Activated B cell treated with CpG ODN at 0.5 μM for 24 hours (primary cell): ENCODE measurements at places on chromosomes 4 and X. TPM values are rescaled to one million over a fixed set of nuclear protein-coding genes. Genes with fewer than 3 reads are reported as not detected.

GRCh38 chrX:121008920-121009319, 23.4 kb upstream of the CT47A1 start:
- H3K4me1 ChIP-seq = no peaks in the 10 kb centered on the region
- DNase-seq = no peak
- peaks cover 2% of the 10 kb centered on the region for H3K27me3 ChIP-seq

DNA sequence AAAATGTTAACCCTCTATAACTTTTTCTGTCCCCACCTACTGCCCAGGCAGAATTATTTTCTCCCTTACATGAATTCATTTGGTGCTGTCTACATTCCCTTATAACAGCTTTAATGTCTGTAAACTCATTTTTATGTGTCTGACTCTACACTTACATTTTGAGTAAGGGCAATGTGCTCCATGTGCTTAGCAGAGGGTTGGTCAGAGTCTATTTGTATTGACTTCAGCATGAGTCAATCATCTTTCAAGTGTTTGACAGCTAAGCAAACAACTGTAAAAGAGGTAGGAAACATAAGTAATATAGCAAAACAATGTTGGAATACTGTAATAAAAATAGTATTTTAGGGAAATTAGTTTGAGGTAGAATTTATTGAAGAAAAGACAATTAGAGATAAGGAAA, 6.3 kb downstream of the IL15 start:
- DNase-seq = no peak
- no peaks in the 10 kb centered on the region for H3K27me3 ChIP-seq
- H3K4me3 ChIP-seq = no peak overlapping the region
- no peak overlapping the region for H3K27ac ChIP-seq
- no peaks in the 10 kb centered on the region for H3K36me3 ChIP-seq

GRCh38 chr4:20403846-20404245, 152.1 kb downstream of the SLIT2 start:
- no peak overlapping the region for H3K27ac ChIP-seq
- no peaks in the 10 kb centered on the region for H3K36me3 ChIP-seq
- H3K4me3 ChIP-seq = no peak overlapping the region
- no peaks in the 10 kb centered on the region for H3K4me1 ChIP-seq
- no peak for DNase-seq

RBMXL3 gene
- not detected in 2 replicates for total RNA-seq

GRCh38 chrX:17546356-17546755, 171.4 kb downstream of the NHS start:
- DNase-seq = no peak
- no peaks in the 10 kb centered on the region for H3K36me3 ChIP-seq
- no peaks in the 10 kb centered on the region for H3K27me3 ChIP-seq
- H3K4me1 ChIP-seq = no peaks in the 10 kb centered on the region
- H3K4me3 ChIP-seq = no peak overlapping the region

ATOH1 gene
- total RNA-seq = not detected in 2 replicates

DNA sequence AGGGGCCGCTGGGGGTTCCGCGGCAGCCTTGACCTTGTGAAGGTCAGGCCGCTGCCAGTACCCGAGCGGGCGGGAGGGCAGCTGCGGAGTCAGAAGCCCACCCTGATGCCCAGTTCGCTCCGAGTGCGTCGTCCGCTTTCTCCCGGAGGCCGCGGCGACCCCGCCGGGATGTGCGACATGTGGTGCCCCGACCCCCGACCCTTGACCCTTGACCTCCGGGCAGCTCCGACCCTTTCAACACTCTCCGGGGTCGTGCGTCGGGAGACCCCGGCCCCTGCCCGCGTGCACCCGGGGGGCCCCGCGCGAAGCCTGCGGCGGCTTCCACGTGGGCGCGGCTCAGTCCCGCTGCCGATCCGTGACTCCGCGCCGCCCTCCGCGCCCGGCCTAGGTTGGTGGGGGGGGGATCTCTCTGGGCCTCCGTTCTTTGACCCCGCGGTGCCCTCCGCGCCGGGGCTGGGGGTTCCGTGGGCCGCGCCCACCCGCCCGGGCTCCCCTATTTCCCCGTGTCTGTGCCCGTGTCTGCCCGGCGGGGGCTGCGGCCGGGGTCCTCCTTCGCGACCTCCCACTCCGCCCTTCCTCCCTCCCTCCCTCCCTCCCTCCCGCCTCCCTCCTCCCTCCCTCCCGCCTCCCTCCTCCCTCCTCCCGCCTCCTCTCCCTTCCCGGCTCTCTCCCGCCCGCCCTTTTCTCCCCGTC, 609 bp upstream of the SLC25A6 start:
- H3K27ac ChIP-seq = peak overlapping the region; percentile 93
- H3K4me1 ChIP-seq = peaks cover 46% of the 10 kb centered on the region
- no peaks in the 10 kb centered on the region for H3K27me3 ChIP-seq
- H3K36me3 ChIP-seq = peaks cover 58% of the 10 kb centered on the region
- no peak for DNase-seq

- no peak overlapping the region for H3K27ac ChIP-seq
- no peak for DNase-seq
Measured at GRCh38 chr4:173124209-173124865, 44.3 kb upstream of the GALNT7 start.

PRRG1 gene
- not detected in 2 replicates for total RNA-seq

DNA sequence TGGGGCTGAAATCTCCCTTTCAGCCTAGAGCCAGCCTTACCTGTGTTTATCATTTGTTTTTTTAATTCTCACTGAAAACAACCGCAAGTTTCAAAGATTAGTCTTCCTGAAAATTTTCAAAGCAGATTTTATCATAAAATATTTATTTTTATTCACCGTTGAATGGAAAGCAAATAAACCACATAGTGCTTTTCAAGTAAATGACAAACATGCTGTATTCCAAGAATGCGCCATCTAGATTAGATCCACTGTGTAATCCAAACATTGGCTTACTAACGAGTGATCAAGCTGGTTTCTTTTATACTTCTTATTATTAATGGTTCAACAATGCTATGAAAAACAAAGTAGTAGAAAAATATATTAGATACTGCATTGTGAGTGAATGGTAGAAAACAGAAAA, 1176.2 kb upstream of the IGFBP7 start:
- H3K27me3 ChIP-seq = no peaks in the 10 kb centered on the region
- no peak for DNase-seq
- no peaks in the 10 kb centered on the region for H3K4me1 ChIP-seq
- no peaks in the 10 kb centered on the region for H3K36me3 ChIP-seq
- no peak overlapping the region for H3K27ac ChIP-seq

GRCh38 chr4:57187246-57187645, 77.1 kb upstream of the IGFBP7 start:
- no peaks in the 10 kb centered on the region for H3K4me1 ChIP-seq
- no peak overlapping the region for H3K27ac ChIP-seq
- H3K27me3 ChIP-seq = no peaks in the 10 kb centered on the region
- no peak for DNase-seq
- no peak overlapping the region for H3K4me3 ChIP-seq
- no peaks in the 10 kb centered on the region for H3K36me3 ChIP-seq

CPEB2 gene
- 6.9 and 7.2 TPM in 2 replicates for total RNA-seq

DKC1 gene
- total RNA-seq = 93.5 and 105 TPM in 2 replicates

PABPC1L2A gene
- total RNA-seq = not detected in 2 replicates

STATH gene
- total RNA-seq = not detected in 2 replicates

PABPC5 gene
- total RNA-seq = not detected in 2 replicates

FAM114A1 gene
- total RNA-seq = 3.3 and 4.5 TPM in 2 replicates

DNA sequence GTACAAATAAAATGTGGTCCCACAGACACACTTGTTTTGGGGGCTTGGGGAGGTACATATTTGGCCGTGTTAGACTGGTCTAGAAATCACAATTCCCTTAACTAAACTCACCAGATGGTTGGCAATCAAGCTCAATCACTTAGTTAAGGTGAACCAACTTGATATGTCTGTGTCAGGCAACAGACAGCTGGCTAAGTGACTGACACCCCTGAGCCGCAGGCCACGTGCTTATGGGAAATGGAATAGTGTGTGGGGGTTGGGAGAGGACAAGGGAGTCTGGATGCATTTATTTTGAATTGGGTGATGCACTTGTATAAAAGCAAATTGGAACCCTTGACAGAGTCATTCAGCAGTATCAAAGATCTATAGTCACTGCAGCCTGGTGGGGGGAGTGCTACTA, 209.0 kb downstream of the HS6ST2 start:
- H3K36me3 ChIP-seq = no peaks in the 10 kb centered on the region
- no peaks in the 10 kb centered on the region for H3K27me3 ChIP-seq
- H3K27ac ChIP-seq = no peak overlapping the region

DNA sequence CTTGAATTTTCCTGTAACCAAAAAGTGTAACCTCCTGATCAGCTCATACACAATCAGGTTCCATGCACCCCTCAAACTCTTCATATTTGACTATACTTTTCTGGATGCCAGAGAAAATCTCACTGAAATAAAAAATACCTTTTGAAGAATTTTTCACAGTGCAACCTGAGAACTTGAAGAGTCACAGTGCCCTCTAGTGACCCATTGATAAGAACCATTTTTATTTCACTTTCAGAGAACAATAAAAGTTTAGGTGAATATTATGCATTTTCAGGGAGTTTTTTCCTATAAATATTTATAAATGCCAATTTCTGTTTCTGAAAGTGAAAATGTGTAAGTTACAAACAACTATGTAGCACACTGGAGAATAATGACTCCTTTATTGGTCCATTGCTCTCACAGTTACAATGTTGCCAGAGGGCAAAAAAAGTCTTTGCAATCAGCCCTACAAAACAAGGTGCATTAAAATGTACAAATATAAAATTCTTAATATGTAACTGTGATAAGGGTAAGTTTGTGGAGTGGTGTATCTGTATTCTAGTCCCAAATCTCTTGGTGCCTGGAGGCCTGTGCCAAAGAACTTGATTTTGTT, 153.6 kb upstream of the INTU start:
- no peak overlapping the region for H3K4me3 ChIP-seq
- H3K27me3 ChIP-seq = no peaks in the 10 kb centered on the region
- H3K4me1 ChIP-seq = no peaks in the 10 kb centered on the region

MAOB gene
- not detected in 2 replicates for total RNA-seq

- no peak for DNase-seq
- H3K27ac ChIP-seq = no peak overlapping the region
- no peaks in the 10 kb centered on the region for H3K4me1 ChIP-seq
- no peak overlapping the region for H3K4me3 ChIP-seq
- H3K27me3 ChIP-seq = no peaks in the 10 kb centered on the region
- no peaks in the 10 kb centered on the region for H3K36me3 ChIP-seq
Measured at GRCh38 chr4:62222121-62222520, 1022.0 kb downstream of the ADGRL3 start.

GRCh38 chrX:9311421-9312160, 153.3 kb upstream of the TBL1X start:
- no peak overlapping the region for H3K4me3 ChIP-seq
- H3K36me3 ChIP-seq = no peaks in the 10 kb centered on the region
- no peaks in the 10 kb centered on the region for H3K27me3 ChIP-seq

GRCh38 chr4:142567199-142567598, 278.9 kb downstream of the INPP4B start:
- no peak overlapping the region for H3K4me3 ChIP-seq
- H3K36me3 ChIP-seq = no peaks in the 10 kb centered on the region
- H3K4me1 ChIP-seq = no peaks in the 10 kb centered on the region
- H3K27me3 ChIP-seq = no peaks in the 10 kb centered on the region
- no peak overlapping the region for H3K27ac ChIP-seq

DNA sequence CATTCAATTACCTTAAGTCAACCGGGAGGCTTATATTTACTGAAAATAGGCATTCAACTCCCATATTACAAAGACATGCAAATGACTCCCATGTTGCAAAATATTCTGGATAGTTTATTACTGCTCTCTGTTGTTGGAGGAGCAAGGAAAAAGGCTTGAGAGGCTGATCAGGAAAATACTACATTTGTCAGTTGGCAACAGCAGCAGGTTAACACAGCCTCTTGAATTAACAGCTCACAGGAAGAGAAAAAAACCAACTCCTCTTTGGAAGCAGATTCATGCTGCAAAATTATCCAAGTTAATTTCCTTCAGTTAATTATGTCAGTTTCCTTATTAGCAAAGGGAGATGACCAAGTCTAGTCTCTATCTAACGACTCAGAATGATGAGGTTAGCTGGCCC, 238.9 kb downstream of the MAML3 start:
- no peak for DNase-seq
- no peak overlapping the region for H3K27ac ChIP-seq
- H3K27me3 ChIP-seq = no peaks in the 10 kb centered on the region
- H3K4me3 ChIP-seq = no peak overlapping the region
- H3K36me3 ChIP-seq = no peaks in the 10 kb centered on the region
- no peaks in the 10 kb centered on the region for H3K4me1 ChIP-seq
